CD4-positive, alpha-beta T cell treated with Interleukin-21 for 1 hour (primary cell): ENCODE measurements at places on chromosomes 12 and 14.

DNA sequence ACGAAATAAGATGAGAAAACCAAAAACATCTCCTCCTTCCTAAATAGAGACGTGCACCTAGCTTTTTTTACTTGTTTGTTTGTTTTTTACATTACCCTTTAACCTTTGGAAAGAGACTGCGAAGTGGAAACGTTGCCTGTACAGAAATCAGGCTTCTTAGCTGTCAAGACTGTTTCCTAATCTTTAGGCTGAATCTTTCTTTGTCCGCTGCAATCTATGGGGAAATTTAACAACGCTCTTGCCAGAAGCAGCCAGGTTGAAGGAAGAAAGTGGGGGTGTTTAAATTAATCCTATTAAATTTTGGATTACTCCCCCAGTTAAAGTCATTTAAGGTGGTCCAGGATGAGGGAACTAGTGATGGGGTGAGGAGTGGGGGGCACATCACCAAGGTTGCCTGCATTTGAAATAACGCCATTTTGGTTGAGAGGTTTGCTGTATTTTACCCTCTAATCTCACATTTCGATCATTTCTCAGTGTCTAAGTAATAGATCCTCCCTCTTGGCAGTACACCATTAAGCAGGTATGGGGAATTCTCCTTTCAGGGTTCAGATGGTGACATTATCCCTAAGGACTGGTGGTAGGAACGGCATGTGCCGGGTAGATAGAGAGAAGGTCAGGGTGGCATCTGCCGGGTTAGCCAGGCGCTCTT, 2.6 kb downstream of the FLRT2 start:
- DNase-seq, result no peak

DNA sequence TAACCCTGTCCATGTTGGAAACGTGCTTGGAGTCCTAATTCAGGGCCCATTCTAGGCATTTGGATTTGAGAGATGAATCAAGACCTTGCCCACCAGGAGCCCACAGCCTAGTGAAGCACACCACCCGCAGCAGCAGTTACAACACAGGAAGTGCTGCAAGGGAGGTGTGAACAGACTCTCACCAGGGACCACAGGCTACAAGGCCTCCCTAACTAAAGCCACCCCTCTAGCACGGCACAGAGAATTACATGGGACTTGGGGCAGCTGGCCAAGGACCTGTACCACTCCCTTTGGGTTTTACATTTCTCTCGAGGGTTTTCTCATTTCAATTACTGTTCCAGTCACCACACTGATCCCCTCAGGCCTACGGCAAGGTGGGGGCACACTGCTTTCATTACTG, 49.5 kb upstream of the FOXN3 start:
- DNase-seq, result peak; percentile 58

- no peak for DNase-seq
Observed at GRCh38 chr14:25052921-25053320, 3.0 kb upstream of the STXBP6 start.

GRCh38 chr12:124720004-124720680, 143.5 kb downstream of the SCARB1 start:
- no peak for DNase-seq

DNA sequence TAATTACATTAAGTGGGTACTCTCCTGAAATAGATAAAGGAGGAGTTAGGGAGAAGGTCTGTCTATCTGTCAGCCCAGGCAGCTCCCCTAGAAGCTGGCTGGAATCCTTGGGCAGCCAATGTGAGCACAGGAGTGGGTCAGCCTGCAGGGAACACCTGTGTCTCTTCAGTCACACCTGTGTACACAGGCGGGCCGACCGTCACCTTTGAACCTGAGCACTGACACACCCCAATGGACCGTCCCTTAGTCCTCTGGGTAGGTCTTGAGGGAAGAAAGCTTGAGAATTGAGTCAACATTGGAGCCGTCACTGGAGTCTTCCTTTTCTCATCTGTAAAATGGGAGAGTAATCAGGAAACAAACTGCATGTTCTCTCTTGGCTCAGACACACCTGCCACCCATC, 9.8 kb upstream of the GSC start:
- DNase-seq, result no peak

DNA sequence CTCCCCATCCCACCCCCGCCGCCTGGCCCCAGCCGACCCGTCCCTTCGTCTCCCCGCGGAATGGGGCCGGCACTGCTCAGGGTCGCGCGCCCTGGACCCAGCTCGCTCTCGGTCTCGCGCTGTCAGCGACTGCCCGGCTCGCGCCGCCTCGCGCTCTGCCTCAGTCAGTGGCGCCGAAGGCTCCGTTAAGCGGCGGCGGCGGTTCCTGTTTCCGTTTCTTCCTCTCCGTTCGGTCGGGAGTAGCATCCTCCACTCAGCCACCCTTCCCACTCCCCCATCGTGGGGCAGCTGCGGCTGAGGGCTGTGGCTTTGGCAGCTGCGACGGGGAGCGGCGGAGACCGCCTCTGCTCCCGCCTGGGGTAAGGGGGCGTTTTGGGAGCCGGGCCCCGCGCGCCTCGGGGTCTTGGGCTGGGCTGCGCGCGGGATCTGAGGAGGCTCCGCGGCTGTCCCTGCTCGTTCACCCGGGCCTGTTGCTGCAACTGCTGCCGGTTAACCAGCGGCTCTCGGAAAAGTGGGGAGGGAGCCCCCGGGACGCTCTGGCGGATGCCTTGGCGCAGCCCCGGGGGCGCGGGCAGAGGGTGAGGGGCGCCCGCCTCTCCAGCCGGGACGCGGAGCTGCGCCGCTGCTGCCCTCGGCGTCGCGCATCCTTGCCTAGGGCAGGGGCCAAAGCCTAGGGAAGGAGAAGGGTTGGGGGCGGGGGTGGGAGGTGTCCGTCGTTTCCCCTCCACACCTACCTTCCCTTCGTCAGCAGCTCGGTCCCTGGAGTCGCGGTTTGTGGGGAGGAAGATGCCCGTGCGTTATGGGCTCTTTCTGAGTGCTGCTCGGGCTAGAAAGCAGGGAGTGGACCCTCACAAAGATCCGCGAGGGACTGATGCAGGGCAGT, 567 bp downstream of the FUT8 start:
- DNase-seq, result peak; percentile 22

DNA sequence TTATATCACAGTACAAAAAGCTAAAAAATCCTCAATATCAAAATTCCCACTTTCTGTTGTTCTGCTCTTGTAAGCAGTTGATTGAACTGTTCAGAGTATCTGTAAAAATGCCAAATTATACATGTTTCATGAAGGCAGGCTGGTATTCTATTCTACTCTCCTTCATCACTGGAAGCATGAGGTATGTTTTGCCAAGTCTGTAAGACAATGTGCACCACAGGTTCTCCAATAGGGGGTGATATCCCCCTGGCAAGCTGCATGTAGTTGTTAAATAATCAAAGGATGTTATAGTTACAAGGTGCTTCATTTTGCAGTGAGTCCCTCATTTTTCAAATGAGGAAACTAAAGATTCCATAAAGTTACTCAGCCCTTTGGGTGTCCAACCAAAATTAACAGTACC, 15.1 kb upstream of the NEK9 start:
- DNase-seq, result peak; percentile 64

DNA sequence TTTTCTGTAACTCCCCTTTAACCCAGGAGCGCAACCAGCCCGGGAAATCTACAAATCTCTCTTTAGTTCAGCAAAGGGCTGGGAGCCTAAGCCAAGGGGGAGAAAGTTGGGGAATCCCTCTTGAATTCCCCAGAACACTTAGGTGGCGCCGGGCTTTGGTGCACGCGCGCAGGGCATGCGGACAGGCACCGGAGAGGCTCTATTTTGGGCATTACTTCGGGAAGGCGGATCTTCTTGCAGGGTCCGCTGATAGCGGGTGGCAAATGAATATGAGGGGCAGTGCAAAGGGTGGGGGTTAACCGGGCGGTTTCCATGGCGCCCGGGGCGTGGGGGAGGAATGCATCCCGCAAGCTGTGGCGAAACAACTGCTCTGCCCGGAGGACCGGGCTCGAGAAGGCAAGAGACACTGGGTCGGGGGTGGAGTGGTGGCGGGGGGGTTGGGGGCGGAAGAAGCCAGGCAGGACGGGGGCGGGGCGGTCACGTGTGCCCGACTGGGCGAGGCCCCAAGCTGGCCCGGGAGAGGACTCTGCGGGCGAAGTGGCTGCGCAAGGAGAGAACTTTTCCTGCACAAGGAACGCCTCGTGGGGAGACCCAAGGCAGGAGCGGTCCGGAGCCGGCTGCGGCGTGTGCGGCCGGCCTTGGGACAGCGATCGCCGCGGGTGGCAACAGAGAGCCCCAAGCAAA, at the start of gene FLVCR2:
TSS of gene FLVCR2 (plus strand) at position 519 of the 684 bp plus-strand sequence. CDS start 353 bp downstream, outside the sequence.
- peak; percentile 55 for DNase-seq

GRCh38 chr12:20985399-20985798, 145.6 kb upstream of the SLCO1B1 start:
- peak; percentile 16 for DNase-seq

DNA sequence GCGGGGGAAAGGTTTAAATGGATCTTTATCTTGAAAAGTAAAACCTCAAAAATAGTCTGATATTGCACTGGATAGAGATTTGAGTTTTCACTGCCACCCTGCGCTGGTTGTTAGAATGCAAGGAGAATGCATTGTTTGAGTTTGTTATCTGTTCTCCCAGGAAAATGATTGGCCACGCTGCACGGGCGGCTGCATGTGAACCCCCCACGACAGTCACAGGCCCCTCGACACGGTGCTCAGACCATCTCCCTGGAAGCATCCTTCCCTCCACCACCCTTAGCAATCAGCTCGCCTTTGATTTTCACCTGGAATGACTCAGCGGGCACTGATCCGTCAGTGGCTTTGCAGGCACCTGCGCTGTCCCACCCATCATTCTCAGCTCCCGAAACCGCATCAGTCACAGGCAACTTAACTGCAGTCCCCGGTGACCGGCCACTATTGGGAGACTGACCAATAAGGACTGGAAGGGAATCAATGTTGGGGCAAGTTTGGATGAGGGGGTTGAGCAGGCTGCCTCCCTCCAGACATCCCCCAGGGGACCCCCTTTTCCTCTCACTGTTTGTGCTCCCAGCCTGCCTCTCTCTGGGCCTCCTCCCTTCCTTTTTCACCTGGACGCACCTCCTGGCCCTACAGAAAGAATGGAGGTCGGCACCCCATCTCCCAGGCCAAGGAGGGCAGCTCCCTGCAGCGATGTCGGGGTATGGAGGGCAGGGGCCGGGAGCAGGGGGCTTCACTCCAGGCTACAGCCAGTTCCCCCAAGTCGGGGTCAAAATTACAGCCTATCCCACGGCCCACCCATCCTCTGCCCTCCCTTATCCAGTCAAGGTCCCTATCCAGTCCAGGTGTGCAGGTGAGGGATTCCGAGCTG, 28.5 kb upstream of the C14orf180 start:
- DNase-seq, result no peak

- DNase-seq, result no peak
Observed at GRCh38 chr12:19779395-19780056, 340.2 kb downstream of the AEBP2 start.

- no peak for DNase-seq
Observed at GRCh38 chr14:50533806-50534205, 1.4 kb upstream of the MAP4K5 start.
